ENCODE measurements at places on chromosomes 7 and 10.

GRCh38 chr7:12403287-12404181, at the start of gene VWDE:
Gene VWDE (minus strand): TSS chr7:12403865. CDS start chr7:12403716, 149 bp downstream.
- DNase-seq = peak; percentile 80

- no peak for DNase-seq
Observed at GRCh38 chr10:102682416-102682815, 31.8 kb downstream of the ARL3 start.

- no peak for DNase-seq
Observed at GRCh38 chr10:48800007-48800675, 115.5 kb downstream of the WDFY4 start.

GRCh38 chr7:140304191-140304799, 94.0 kb downstream of the SLC37A3 start:
- DNase-seq = no peak

- DNase-seq = peak; percentile 45
Observed at GRCh38 chr10:43318976-43319960, 52.2 kb upstream of the FXYD4 start.

- DNase-seq = no peak
Observed at GRCh38 chr7:140562926-140563481, 77.6 kb downstream of the DENND2A start.

DNA sequence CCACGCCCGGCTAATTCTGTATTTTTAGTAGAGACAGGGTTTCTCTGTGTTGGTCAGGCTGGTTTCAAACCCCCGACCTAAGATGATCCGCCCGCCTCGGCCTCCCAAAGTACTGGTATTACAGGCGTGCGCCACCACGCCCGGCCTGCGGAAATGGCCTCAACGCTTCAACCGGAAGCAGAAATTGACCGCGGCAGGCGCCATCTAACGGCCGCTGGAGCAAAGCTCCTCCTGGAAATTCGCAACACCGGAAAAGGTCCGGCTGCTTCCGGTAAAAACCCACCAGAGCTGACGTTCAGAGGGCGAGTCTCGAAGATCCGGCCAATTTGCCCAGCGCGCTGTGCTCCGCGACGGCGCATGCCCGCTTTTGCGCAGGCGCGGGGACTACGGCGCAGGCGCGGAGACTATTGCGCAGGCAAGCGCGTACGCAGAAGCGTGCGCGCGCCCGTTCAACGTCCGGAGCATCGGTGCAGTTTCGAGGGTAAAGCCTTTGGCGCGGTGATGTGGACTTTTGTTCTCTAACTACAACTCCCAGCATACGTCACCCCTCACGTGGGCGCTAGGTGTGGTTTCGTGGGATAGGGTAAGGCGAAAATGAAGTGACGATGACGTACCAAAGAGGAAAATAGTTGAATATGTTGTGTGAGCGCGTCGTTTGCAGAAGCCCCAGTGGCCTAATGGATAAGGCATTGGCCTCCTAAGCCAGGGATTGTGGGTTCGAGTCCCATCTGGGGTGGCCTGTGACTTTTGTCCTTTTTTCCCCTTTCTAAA, 915 bp upstream of the FMC1 start:
- peak; percentile 98 for DNase-seq

DNA sequence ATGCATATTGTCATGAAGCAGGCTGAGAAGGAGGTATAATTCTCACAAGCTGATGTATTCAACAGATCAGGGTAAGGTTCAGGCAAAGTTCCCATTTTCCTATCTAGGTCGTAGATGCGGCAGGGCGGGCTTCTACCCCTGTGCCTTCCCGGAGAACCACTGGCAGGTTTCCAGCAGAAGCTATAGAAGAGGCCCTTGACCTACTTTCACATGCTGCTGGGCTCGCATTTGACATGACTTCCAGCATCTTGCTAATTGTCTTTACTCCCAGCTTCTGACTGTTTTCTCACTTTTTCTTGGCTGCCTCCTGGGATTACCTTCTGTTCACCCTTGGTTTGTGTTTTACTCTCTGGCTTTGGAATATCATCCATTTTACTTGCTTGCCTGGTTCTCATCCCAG, 32.6 kb upstream of the ORC5 start:
- DNase-seq = no peak

DNA sequence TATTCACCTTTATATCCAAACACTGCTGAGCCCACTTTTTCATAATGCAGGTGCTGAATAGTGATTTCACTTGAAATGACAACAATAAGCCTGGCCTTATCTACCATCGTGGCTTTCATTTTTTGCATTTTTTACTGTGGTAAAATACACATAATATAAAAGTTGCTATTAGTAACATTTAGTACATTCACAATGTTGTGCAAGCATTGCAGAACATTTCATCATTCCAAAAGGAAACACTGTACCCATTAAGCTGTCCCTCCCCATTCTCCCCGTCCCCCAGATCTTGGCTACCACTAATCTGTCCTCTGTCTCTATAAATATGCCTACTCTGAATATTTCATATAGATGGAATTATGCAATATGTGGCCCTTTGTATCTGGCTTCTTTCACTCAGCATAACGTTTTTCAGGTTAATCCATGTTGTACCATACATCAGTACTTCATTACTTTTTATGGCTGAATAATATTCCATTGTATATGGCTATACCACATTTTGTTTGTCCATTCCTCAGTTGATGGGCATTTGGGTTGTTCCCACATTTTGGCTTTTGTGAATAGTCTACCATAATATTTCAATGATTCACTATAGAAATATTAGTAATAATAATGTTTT, 68.5 kb upstream of the ARID5B start:
- no peak for DNase-seq

- peak; percentile 40 for DNase-seq
Observed at GRCh38 chr7:155284496-155285274, 13.0 kb upstream of the INSIG1 start.

DNA sequence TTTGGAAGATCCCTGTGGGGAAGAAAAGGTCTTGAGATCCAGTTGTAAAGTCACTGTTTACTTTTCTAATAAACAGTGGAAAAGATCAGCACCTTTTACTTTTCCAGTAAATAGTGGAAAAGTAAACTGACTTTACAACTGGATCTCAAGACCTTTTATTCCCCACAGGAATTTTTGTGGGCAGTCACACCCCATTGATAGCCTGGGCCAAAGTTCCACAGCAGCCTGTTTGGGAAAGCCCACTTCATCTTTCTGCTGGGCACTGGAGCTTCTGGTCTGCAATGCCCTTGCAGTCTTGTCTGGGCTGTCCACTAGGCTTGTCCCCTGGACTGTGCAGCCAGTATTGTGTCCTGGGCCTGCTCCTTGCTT, 50.2 kb downstream of the ADCY1 start:
- DNase-seq = no peak

DNA sequence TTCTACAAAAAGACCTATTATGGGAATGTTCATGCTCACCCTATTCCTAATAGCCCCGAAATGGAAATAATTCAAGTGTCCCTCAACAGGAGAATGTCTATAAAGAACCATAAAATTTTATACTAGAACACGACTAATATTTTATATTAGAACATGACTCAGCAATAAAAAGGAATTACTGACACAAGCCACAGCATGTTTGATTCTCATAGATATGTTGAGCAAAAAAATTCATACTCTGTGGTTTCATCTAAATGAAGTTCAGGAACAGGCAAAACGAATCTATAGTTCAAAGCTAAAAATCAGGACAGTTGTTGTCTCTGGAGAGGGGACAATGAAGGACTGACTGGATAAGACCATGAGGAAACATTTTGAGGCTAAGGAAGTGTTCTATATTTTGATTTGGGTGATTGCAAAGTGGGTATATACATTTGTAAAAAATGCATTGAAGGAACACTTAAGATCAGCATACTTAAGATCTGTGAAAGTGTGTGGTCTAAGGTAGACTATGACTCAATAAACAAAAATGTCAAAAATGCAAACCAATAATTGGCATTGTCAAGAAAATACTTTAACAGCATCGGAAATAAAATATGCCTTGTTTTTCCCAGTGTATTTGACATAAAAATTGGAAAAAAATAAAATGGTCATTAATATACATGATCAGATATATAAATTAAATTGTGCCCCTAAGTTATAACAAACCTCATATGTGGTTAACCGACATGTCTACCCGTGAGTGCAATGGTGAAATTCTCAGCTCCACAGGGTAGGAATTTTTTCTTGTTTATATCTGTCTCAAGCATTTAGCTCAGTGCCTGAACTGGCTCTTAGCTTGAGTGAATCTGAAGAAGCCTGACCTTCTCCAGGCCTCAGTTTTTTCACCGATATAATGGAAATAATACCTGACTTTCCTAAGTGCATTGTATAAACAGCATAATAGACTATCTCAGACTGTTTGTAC, 124.9 kb upstream of the CTTNBP2 start:
- no peak for DNase-seq

DNA sequence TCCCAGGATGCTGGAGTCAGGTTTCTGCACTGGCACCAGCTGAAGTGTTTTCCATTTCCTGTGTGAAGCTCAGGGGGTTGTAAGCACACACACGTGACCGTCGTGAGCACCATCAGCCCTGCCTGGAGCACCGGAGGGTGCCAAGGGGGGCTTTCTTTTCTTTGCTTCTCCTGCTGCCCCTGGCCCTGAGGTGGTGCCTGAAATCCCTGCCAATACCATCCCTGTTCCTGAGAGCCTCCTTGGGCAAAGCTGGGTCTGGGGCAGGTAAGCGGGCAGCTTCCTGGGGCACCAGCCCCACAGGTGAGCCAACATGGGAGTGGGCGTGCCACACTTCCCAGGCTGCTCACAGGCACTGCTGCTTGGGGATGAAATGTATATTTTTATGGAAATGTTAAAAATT, 593.6 kb downstream of the DNAJB6 start:
- no peak for DNase-seq

- DNase-seq = no peak
Observed at GRCh38 chr7:93198472-93198871, 27.8 kb downstream of the HEPACAM2 start.

DNA sequence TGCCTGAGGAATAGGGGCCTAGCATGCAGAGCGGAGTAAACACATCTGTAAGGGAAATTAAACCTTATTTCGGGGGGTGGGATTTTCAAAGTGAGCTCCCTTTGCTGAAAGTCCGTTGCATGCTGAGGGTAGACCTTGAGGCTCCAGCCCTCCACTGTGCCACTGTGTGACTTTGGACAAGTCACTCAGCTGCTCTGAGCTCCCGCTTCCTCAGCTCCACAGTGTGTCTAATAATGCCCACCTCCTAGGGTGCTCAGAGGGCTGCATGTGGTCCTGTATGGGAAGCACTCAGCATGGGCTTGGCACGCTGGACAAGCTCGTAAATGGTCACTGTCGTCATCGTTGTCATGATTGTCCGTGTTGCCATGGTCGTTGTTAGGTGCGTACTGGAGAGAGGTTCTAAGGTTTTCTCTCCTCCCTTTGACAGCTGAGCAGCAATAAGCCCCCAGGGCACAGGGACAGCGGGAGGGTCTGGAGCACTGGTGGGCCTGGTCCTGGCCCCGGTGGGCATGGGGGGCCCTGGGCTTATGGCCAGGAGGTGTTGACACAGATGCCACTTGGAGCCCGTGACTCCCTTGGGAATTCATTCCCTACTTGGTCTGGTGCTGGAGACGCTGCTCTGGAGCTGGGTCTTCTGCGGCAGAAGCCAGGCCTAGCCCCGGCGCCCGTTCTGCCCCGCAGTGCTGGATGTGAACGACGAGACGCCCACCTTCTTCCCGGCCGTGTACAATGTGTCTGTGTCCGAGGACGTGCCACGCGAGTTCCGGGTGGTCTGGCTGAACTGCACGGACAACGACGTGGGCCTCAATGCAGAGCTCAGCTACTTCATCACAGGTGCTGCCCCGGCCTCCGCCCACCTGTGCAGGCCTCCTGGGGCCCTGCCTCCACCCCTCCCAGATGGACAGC, 13.1 kb downstream of the C10orf105 start:
- DNase-seq = no peak

DNA sequence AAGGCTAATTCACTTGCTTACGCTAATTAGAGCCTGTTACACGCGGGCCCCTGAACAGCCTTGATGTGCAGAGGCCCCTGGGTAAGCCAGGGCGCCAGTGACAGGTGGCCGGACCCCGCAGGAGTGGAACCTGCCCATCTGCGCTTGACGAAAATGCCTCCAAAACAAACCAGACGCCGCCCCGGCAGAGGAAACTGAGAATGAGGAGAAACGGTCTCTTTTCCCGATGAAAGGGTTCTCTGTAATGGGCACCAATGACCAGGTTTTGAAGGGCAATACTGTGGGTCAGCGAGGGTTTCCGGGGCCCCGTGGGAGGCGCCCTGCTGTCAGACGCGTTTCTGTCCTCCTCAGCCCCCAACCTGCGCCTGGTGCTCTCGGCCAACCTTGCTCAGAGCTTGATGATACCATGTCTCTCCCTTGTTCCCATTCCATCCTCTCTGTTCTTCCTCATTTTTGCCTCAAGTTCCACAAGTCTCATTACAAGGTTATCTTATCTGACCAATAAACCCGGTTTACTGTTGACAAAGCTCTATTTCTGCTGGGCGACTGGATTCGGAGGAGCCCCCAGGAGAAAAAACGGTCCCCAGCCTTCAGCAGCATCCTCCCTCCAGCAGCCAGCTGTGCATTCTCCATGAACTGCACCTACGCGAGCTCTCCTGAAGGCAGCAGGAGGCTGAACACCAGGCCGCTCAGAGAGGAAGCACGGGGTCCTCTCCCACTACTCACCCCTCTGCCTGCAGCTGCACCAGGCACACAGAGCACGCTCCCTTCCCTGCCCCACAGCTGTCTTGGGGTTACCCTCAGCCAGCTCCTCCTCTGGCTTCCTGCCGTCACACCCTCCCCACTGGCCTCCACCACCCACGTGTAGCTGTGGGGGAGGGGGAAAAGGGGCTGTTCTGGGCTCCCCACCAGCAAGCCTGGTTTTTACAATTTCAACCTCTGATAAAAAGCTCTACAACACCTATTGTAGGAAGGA, 202.0 kb downstream of the MAD1L1 start:
- peak; percentile 46 for DNase-seq

- no peak for DNase-seq
Observed at GRCh38 chr7:110007320-110008063, 1083.4 kb upstream of the LRRN3 start.

GRCh38 chr7:108146070-108146842, 16.1 kb upstream of the LAMB4 start:
- no peak for DNase-seq

DNA sequence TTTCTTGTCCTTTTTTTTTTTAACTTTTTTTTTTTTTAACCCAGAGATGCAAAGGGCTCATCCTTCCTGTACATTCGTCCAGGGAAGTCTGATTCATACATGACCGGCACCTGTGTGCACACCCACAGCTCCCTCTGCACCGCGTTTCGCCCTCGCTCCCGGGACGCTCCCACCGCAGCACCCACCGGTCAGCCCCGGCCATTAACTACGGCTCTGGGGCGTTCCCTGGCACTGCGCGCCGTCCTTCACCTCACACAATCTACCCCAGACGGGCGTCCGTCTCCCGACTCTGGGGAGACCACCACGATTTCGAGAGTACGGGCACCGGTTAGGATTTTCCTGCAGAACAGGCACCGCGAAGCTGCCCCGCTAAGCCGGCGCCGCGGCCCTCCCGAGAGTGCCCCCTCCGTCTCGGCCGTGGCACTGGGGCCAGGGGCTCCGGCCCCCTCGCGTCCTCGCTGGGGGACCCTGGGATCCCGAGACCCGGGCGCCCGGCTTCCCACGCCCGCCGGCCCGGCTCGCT, 452 bp downstream of the ATE1 start:
- DNase-seq = peak; percentile 78

DNA sequence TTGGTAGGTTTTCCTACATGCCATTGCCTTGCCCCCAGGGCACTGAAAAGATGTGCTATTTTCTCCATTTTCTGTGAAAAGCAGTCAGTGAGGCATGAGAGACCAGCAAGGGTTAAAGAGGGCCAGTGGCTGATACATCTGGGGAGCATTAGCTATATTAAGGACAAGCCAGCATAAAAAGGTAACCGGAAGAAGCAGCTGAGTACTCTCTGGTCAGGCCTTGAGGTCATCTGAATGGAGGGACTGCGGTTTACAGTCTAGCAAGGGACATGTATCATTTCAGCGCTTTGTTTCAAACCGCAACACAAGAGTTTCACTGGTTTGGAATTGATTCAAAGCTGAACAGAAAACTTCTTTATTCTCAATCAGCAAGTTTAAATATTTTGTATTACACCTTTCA, 120.4 kb downstream of the EPDR1 start:
- no peak for DNase-seq

Measured in upper lobe of right lung (tissue), 1 donor.